Activated CD4-positive, alpha-beta T cell treated with anti-CD3 and anti-CD28 coated beads, Interleukin-2, amount 50 U/mL, for 16 hours (primary cell): ENCODE measurements at places on chromosomes 1 and 21.
A peak's percentile ranks its signal among the peaks of the same experiment; 100 is the strongest.

DNA sequence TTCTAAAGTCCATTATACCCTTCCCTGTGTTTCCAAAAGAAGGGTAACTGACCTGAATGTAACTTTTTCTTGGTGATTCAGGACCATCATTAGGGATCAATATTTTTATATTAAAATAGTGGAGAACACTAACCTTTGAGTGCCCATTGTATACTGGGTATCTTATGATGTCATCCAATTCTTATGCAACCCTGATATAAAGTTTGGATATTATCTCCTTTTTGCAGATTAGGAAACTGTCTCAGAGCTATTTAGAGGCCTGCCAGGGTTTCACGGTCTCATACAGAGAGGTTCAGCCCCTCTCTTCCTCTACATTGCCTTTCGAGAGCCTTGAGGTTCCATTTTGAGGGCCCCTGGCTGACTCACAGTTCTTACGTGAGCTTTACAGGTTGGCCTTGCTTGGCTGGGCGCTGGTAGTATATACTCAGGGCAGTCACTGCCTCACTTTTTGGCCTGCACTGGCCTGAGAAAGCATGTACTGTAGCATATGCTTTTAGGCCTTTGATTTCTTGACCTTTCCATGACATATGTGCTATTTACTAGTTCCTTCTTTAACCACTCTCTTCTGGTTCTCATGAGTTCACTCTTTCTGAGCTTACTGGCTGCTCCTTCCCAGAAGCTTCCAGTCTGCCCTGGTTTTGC lies 15.7 kb upstream of the FOXO6 start:
- DNase-seq, result no peak

DNA sequence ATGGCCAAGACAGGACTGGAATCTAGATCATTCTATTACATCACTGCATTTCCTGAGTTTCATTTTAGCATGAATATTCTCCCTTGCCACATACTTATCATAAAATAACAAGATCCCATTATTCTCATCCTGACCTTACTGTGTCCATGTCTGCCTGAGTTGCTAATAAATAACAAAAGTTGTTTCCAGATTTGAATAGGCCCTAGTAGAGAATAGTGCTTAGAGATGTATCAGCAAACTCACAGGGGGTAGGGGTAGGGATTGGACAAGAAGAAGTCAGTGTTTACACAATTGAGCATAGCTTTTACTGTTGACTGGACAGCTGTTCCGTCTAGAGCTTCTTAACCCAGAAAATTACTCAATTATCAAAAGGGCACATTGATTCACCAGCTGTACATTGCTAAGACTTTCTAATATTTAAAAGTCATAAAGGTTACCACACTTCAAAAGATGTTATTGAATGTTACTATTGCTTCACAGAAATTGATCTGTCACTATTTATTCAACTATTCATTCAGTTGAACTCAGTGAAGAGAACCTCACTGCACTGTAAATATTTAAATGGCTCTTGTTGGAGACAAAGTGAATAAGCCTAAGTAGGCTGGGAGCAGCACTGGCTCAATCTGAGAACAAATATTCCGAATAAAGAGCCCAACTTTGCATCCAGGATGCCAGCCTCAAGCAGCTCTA lies 121.9 kb downstream of the NRIP1 start:
- DNase-seq, result no peak

GRCh38 chr1:196128835-196129234 lies 479.4 kb downstream of the KCNT2 start:
- DNase-seq, result no peak

GRCh38 chr1:20339811-20340457 lies 49.3 kb downstream of the VWA5B1 start:
- no peak for DNase-seq

- DNase-seq, result no peak
These were observed 304.8 kb downstream of the USP25 start for GRCh38 chr21:16034446-16035190.

DNA sequence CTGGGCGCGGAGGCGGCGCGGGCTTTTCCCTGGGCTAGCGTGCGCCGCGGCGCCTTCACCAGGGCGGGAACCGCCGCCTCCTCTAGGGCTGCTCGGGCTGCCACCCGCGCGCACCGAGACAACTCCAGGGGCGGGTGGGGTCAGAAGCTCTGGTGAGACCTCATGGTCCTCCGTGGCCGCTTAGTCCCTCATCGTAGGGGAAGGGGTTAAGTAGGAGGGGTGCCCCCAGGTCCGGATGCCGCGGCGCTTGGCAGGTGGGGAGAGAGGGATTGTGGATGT lies 559 bp downstream of the SERTAD4 start:
- DNase-seq, result no peak

DNA sequence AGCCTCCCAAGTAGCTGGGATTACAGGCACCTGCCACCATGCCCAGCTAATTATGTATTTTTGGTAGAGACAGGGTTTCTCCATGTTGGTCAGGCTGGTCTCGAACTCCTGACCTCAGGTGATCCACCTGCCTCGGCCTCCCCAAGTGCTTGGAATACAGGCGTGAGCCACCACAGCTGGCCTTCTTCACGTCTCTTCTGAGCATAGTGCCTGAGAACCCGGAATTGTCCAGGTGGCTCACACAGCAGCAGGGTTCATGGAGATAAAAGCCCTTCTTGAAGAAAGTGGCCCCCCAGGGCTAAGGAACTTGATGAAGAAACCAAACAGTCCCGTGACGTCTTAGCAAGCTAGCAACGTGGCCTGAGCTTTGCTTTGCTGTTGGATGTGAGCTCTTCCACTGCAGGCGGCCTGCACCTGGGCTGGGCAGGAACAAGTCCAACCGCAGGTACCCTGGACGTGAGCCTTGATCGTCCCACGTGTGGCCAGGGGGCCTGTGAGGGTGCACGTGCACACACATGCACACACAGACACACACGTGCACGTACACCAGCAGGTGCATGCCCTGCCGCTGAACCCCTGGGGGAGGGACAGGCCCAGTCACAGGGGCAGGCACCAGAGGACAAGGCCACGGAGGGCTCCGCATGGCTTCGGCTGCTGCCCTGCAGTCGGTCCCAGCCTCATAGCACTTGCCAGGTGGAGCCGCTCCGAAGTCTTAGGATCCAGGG lies 23.4 kb upstream of the TRAPPC10 start:
- no peak for DNase-seq

DNA sequence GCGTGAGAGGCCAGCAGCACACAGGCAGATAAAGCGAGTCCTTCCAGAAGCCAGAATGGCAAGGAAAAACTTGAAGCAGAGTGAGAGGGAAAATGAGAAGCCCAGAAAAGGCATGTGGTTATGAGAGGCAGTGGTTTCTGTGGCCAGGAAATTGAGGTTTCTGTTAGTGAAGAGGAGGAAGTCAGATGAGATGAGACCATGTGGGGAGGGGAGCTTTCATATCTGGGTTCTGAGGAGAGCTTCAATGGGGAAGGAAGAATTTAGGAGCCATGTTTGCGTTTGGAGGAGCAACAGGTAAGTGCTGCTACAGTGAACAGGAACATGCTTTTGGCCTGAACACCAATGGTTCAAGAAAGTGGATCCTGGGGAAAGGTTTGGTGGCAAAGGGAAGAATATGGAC lies 6.1 kb upstream of the CD1A start:
- peak; percentile 71 for DNase-seq
